ENCODE measurements at places on chromosomes 7 and 10. TPM values are rescaled to one million over a fixed set of nuclear protein-coding genes. Genes with fewer than 3 reads are reported as not detected.

GIMAP1 gene
- 7.4 TPM for total RNA-seq

TAF6 gene
- total RNA-seq = 37.7 TPM

DNA sequence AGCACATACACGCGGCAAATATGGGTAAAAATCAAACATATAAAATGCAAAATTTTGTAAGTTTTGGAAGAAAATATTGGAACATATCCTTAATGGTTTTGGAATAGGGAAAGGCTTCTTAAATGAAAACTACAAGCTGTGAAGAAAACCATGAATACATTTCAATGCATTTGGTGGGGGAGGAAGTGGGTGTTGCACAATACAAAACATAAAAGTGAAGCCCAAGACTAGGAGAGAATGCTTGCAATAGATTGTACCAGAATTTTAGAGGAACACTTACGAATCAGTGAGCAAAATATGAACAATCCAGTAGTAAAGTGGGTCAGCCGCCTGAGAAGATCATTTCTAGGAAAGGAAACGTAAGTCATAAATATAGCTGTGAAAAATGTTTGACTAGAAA, 322.6 kb upstream of the MKI67 start:
- no peak for DNase-seq
- H3K4me1 ChIP-seq = no peaks in the 10 kb centered on the region
- H3K27me3 ChIP-seq = no peaks in the 10 kb centered on the region
- no peak overlapping the region for H3K27ac ChIP-seq
- H3K4me3 ChIP-seq = no peak overlapping the region
- H3K36me3 ChIP-seq = no peaks in the 10 kb centered on the region

DNA sequence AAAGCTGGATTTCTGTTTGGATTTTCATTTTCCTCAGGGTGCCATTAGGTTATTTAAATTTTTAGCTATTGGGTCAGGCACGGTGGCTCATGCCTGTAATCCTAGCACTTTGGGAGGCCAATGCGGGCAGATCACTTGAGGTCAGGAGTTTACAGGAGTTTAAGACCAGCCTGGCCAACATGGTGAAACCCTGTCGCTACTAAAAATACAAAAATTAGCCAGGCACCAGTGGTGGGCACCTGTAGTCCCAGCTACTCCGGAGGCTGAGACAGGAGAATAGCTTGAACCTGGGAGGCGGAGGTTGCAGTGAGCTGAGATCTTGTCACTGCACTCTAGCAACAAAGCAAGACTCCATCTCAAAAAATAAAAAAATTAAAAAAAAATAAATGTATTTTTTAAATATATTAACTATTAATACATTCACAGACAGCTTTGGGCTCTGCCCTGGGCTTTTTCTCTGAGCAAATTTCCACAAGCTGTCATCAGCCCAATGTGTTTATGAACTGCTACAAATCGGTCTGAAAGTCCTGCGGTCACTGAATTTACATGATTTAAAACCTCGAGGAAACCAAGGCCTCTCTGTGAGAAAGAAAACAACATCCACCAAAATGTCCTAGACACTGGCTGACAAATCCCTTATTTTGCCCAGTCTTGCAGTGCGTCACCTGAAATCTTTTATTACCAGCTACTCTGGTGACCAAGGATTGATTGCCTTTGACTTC, 19.2 kb upstream of the PLEKHS1 start:
- H3K27ac ChIP-seq = no peak overlapping the region

GRCh38 chr10:133180965-133181639, 21.1 kb downstream of the KNDC1 start:
- no peaks in the 10 kb centered on the region for H3K4me1 ChIP-seq
- no peak for DNase-seq
- H3K36me3 ChIP-seq = no peaks in the 10 kb centered on the region
- no peaks in the 10 kb centered on the region for H3K27me3 ChIP-seq
- no peak overlapping the region for H3K4me3 ChIP-seq

DNA sequence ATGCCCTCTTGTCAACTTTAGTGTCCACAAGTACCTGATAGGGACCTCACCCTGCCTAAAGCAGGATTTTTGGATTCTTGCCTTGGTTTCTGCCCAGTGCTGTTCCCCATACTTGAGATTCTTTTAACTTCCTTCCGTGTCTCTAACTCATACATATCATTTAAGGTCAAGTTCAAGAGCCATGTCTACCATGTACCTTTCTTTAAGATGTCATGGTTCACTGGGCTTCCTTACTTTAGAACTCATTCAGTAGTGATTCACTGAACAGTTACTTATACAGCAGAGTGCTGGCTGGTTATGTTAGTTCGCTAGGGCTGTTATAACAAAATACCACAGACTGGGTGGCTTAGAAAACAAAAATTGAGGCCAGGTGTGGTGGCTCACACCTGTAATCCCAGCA, 5.0 kb upstream of the CFAP58 start:
- DNase-seq = no peak
- H3K27ac ChIP-seq = no peak overlapping the region
- no peaks in the 10 kb centered on the region for H3K27me3 ChIP-seq
- no peaks in the 10 kb centered on the region for H3K36me3 ChIP-seq
